Stimulated activated CD4-positive, alpha-beta T cell treated with anti-CD3 and anti-CD28 coated beads, Interleukin-12 subunit alpha, Interleukin-12 subunit beta, amount 100 ng/mL, for 24 hours (primary cell): ENCODE measurements at places on chromosomes 5 and 9.

DNA sequence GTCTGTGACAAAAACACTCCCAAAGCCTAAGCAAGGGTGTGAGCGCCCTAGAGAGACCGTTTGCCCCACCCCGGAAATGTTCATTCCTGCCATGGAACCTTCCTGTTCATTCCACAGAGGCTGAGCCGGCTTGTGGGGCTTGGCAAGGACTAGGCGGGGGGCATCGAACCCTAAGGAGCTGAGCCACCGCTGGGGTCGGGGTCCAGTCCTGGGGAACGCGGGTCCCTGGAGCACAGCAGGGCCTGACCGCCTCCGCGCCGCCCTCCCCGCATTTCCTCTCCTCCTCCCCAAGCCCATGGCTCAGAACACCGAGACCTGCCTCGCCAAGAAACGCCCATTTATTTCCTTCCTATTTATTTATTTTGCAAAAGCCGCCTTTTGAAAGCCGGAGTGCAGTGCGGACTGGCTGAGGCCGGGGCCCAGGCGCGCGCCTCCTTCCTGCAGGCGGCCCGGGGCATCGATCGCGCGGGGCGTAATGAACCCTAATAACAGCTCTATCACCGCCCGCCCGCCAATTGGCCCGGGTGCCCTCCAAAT, 228.9 kb upstream of the IRX4 start:
- no peak for DNase-seq

DNA sequence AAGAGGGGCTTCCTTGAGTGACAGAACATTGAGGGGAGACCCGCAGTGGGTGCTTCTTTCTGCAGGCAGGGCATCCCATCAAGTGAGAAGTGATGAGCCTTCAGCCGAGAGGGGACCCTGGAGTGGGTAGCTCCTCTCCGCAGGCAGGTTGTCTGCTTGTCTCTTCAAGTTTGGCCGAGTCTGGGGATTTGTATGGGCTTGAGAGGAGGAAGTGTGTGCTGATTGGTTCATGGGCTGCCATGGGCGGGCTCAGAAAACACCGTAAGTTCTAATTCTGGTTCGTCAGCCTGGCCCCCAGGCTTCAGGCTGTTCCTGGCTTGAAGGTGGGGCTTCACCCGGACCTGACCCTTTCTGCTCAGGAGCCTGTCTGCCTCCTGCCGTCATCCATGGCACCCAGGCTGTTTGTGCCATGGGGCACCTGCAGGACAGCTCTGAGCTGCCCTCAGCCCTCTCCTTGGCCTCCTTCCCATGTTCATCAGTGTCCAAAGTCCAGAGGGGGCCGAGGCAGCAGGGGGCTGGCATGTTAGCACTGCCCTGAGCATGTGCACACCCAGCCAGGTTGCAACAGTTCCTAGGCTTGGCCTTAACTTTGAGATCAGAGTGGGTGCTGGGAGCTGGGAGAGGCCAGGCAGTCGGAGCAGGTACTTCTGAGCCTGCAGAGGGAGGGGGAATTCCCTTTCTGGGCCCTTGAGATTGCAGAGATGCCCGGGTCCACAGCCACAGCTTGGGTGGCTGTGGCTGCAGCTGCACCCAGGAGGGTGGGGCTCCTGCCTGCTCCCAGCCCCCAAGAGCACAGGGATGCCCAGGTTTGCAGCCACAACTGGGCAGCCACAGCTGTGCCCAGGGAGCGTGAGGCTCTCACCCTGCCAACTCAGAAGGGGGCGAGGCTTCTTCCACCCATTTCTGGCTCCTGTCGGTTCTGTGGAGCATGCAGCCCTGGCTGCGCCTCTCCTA, 13.5 kb upstream of the DHFR start:
- no peak for DNase-seq

- DNase-seq, result no peak
These were observed 17.9 kb downstream of the HNRNPK start for GRCh38 chr9:83962165-83962564.

DNA sequence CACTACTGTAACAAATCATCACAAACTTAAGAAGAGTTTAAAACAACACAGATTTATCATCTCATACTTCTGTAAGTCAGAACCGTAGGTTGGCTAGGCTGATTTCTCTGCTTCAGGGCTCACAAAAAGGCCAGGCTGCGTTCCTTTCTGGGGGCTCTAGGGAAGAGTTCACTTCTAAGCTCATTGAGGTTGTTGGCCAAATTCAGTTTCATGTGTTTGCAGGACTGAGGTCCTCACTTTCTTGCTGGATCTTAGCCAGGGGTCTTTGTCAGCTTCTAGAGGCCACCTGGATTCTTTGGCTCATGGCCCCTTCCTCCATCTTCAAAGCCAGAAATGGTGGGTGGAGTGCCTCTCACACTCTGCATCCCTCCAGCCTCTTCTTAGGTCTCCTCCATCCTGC, 76.0 kb downstream of the ACTBL2 start:
- no peak for DNase-seq

DNA sequence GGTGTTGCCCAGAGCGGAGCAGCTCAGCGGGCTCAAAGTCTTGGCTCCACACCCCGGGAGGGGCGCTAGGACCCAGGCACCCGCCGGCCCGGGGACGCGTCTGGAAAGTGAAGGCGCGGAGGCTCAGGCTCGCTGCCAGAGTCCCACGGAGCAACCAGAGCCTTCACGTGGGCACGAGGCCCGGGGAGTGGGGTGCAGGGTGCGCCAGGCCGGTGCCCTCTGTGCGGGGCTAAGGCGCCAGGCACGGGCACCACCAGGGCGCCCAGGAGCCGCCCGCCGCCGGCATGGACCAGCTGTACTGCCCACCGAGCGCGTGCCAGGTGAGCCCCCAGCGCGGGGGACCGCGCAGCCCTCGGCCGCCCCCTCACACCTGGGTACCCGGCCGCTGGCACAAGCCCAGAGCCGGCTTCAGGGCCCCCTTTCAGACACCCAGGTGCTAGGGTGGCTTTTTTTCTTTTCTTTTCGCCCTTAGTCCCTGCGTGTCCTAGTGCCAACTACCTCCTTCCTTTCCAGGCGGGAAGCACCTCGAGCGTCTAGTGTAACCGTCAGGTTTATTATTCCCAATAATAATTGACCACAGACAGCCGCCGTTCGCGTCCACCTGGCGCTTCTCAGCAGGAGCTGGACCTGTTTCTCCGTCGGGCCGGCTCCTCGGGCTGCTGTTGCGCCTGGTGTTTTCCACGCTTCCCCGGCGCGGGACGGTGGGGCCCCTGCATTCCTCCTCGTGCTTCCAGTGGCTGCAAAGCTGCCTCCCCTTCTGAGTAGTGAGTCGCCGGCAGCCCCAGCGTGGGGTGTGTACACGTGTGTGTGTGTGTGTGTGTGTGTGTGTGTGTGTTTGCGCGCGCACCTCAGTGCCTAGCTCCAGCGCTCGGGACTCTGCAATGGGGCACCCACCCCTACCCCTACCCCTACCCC, 30.1 kb upstream of the PDE8B start:
- DNase-seq, result no peak

DNA sequence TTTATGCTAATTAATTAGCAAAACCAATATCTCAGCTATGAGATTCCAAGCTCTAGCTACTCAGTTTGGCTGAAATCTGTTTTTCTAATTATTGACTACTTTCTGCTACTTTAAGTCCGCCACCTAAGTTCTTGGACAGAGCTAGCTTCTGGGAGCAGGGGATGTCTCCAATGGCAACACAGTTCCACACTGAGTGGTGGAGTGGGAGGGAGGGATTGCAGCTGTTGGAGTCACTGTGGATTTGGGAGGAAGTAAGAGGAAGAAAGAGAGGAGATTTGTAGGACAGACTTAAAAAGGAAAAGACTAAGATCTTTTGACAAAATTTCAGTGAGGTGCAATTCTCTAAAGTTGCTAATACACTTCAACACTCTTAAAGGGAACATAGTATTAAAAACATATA, 450.8 kb downstream of the NFIB start:
- DNase-seq, result no peak

DNA sequence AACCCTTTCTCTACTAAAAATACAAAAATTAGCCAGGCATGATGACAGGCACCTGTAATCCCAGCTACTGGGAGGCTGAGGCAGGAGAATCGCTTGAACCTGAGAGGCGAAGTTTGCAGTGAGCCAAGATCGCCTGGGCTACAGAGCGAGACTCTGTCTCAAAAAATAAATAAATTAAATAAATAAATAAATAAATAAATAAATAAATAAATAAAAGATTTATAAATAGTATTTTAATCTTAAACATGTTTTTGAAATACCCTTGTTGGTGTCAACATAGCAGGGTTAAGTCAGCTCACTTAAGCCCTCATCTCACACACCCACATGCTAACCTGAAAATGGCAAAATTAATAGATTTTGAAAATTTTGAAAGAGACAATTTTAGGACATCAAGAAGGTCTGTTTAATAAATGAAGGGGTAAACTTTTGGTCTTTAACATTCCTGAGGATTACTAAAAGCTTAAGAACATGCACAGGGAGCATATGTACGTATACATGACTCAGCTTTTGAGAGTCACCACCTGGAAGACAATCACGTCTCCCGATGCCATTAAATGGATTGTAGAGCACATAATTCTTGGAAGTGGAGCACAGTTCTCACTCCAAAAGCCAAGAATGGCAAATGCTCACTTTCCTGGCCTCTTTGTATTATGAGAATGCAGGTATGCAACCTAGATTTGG, 202.5 kb downstream of the GDNF start:
- DNase-seq, result no peak

- DNase-seq, result no peak
These were observed 446.1 kb upstream of the CDH6 start for GRCh38 chr5:30747412-30747811.

DNA sequence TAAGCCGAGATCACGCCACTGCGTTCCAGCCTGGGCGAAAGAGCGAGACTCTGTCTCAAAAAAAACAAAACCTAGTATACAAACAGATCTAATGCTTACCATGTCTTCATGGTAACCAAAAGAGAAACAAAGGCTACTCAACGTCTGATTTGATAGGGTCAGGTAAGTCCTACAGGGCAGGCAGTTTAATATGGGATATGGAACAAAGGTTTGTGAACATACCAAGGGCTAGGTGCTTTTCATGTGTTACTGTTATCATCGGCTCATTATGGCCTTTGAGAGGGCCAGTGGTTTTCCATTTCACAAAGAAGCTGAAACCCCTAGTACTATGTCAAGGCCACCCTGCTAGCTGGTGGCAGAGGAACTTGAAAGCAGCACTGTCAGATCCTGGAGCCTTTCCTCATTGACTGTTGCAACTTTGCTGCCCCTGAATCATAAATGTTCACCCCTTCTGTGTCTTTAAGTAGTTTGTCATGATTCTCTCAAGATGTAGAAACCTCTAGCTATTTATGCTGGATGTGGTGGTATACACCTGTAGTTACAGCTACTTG, 5.1 kb downstream of the IQGAP2 start:
- DNase-seq, result no peak

- DNase-seq, result no peak
These were observed 87.0 kb downstream of the ANGPTL2 start for GRCh38 chr9:127035423-127035822.

DNA sequence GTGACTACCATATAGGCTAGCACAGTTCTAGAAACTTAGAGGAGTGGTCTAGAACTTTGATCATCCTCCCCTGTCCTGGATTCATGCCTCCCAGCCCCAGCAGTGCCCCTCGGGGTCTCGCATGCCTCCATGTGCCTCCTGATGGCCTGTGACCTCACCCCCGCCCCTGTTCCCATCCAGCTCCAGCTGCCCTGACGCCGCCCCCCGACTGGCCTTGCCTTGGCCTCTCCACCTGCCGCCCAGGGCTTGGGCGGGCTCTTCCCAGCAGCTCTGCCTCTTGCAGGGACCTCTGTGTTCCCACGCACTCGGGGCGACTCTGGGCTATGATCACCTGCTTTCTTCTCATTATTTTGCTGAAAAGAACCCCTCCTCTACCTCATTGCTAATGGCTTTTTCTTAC, 115.4 kb upstream of the PHYKPL start:
- no peak for DNase-seq

GRCh38 chr5:173324115-173325001, 3.9 kb downstream of the STC2 start:
- DNase-seq, result no peak

DNA sequence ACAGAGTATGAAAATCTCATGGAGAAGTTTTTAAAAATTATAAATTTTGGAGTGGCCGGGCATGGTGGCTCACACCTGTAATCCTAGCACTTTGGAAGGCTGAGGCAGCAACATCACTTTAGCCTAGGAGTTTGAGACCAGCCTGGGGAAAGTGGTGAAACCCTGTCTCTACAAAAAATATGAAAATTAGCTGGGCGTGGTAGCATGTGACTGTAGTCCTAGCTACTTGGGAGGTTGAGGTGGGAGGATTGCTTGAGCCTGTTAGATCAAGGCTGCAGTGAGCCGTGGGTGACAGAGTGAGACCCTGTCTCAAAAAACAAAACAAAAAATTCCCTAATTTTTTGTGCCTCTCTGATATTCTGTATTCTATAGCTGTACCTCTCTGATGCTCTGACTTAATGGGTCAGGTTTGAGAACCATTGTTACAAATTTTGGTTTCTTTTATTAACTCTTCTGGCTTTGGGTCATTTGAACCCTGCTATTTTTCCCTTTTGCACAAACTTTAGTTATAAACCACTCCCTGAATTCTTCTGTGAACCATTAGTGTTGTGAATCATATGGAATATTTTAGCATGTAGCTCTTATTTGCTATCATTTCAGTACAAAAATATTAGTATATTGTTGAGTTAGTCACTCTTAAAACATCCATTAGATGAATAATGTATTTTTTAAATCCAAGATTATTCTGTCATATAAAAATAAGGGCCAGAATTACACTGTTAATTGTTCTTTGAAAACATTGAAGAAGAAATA, 51.0 kb downstream of the FER start:
- no peak for DNase-seq

GRCh38 chr9:119436261-119436660, 67.0 kb upstream of the BRINP1 start:
- DNase-seq, result no peak

- DNase-seq, result no peak
These were observed 31.0 kb upstream of the SLC1A3 start for GRCh38 chr5:36575361-36575781.

GRCh38 chr9:111036429-111036789, 1.9 kb downstream of the LPAR1 start:
- no peak for DNase-seq

- DNase-seq, result no peak
These were observed 37.0 kb upstream of the IRX4 start for GRCh38 chr5:1919750-1920149.

GRCh38 chr5:112356178-112356956, 62.7 kb downstream of the EPB41L4A start:
- DNase-seq, result no peak

GRCh38 chr5:73028991-73029595, 73.3 kb downstream of the FCHO2 start:
- no peak for DNase-seq

DNA sequence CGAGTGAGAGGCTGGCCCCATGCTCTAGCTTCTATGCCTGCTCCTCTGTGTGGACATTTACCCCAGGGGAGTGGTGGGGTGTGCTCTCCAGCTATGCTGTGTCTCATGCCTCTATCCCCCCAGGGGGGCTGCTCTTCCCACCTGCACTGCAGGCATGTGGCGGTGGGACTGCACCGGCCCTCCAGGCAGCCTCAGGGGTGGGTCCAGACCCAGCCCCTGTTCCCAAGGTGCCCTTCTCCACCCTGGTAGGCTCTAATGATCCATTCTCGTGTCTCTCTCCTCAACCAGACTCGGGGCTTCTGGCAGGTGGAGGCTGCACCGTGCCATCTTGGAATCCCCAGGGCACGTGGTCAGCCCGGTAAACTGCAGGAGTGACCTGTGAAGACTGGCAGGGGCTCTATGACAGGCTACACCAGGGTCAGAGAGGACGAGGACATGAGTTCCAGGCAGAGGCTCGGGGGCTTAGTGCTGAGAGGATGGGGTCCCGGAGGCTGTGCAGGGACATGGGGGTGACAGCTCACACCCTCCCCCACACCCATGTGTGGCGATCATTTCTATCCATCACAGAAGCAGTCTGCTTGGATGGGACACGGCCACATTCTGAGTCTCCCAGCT, 22.7 kb upstream of the COL5A1 start:
- DNase-seq, result no peak

GRCh38 chr5:3265131-3265885, 330.3 kb upstream of the IRX1 start:
- no peak for DNase-seq
